ENCODE measurements at places on chromosomes 1 and 21.

GRCh38 chr1:32219022-32219421, 3.1 kb downstream of the TMEM234 start:
- H3K27ac ChIP-seq, result no peak overlapping the region
- H3K36me3 ChIP-seq, result peaks cover 33% of the 10 kb centered on the region
- H3K4me3 ChIP-seq, result no peak overlapping the region
- DNase-seq, result no peak

- no peak for DNase-seq
- H3K27ac ChIP-seq, result peak overlapping the region; percentile 42
- no peaks in the 10 kb centered on the region for H3K36me3 ChIP-seq
- H3K4me3 ChIP-seq, result no peak overlapping the region
These were observed 3.3 kb downstream of the CNST start for GRCh38 chr1:246569248-246570238.

DNA sequence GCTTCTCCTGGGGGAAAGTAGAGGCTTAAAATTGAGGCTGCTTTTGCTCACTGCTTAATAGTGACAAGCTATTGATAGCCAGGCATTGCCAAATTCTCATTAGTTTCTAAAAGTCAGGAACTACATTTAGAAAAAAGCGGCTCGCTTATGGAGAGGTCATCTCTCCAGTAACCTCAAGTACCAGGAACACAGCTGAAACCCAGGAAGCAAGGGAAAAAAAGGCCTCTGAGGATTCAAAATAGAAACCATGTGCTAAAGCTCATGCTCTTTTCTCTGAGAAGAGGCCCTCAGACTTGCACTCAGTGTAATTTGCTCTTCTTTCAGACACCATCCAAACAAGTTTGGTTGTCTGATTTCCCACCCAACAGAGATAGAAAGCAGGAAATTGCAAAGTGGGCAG, 261.4 kb upstream of the USP25 start:
- no peaks in the 10 kb centered on the region for H3K27me3 ChIP-seq
- no peak overlapping the region for H3K27ac ChIP-seq
- H3K4me3 ChIP-seq, result no peak overlapping the region
- no peak for DNase-seq

- no peaks in the 10 kb centered on the region for H3K36me3 ChIP-seq
- no peaks in the 10 kb centered on the region for H3K27me3 ChIP-seq
- no peak for DNase-seq
- no peaks in the 10 kb centered on the region for H3K4me1 ChIP-seq
- H3K4me3 ChIP-seq, result no peak overlapping the region
- no peak overlapping the region for H3K27ac ChIP-seq
These were observed 16.4 kb downstream of the WNT4 start for GRCh38 chr1:22126531-22126930.

DNA sequence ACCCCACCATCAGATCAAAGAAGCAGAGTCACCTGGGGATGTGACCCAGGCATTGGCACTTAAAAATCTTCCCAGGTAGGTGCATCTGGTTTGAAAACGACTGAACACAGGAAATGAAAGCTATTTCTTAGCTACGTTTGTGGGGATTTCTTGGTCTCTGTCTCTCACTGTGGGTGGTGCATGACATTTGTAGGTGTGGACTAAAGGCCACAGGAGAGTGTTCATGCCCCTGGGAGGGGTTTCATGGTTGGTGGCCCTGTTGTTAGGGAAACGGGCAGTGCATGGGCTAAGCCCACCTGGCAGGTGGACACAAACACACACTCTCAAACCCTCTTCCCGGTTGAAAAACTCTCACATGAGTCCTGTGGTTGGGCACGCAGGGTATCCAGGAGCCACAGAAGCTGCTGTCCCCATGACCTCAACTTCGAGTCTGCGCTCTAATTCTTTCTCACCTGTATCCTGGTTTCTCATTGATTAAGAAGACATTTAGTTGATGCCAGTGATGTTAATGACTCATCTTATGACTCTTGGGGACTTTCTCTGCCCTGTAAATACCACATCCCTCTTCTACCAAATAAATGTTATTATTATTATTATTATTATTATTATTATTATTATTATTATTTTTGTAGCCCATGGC, 119.4 kb downstream of the MRPS6 start:
- H3K27ac ChIP-seq, result no peak overlapping the region
- H3K4me3 ChIP-seq, result no peak overlapping the region
- no peaks in the 10 kb centered on the region for H3K27me3 ChIP-seq
- H3K4me1 ChIP-seq, result no peaks in the 10 kb centered on the region

GRCh38 chr1:160826546-160826945, 30.6 kb downstream of the LY9 start:
- no peak overlapping the region for H3K27ac ChIP-seq
- H3K4me3 ChIP-seq, result no peak overlapping the region
- H3K36me3 ChIP-seq, result no peaks in the 10 kb centered on the region
- DNase-seq, result no peak
- no peaks in the 10 kb centered on the region for H3K4me1 ChIP-seq

DNA sequence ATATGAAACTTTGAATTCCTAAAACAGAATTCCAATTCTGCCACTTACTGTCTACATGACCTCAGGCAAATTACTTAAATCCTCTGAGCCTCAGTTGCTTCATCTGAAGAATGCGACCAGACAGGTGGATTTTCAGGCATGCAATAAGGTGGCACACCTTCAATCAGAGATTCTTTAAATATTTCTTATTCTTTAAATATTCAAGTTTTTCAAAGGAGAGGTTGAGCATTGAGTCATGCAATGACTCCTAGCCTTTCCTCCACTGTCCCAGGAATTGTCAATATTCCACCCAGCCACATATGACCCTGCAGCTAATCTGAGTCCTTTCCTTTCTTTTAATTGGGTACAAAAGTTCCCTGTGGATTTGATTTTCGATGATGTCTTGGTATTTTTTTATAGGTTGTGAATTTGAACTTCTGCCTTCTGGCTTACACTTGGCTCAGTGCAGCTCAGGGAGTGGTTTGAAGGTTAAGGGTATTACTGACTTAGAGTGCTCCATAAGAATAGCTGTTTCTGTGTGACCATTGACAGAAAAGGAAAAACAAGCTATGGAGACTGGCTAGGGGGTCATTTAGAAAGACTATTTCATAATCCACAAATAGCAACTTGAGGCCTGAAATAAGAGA, 52.2 kb upstream of the PRDX6 start:
- H3K27me3 ChIP-seq, result no peaks in the 10 kb centered on the region
- H3K4me3 ChIP-seq, result no peak overlapping the region
- H3K4me1 ChIP-seq, result peaks cover 16% of the 10 kb centered on the region
- no peak overlapping the region for H3K27ac ChIP-seq

- no peaks in the 10 kb centered on the region for H3K27me3 ChIP-seq
- DNase-seq, result peak; percentile 64
- no peak overlapping the region for H3K4me3 ChIP-seq
- no peaks in the 10 kb centered on the region for H3K36me3 ChIP-seq
- H3K27ac ChIP-seq, result peak overlapping the region; percentile 88
- H3K4me1 ChIP-seq, result peaks cover 37% of the 10 kb centered on the region
These were observed 53.8 kb downstream of the STUM start for GRCh38 chr1:226602186-226603021.

DNA sequence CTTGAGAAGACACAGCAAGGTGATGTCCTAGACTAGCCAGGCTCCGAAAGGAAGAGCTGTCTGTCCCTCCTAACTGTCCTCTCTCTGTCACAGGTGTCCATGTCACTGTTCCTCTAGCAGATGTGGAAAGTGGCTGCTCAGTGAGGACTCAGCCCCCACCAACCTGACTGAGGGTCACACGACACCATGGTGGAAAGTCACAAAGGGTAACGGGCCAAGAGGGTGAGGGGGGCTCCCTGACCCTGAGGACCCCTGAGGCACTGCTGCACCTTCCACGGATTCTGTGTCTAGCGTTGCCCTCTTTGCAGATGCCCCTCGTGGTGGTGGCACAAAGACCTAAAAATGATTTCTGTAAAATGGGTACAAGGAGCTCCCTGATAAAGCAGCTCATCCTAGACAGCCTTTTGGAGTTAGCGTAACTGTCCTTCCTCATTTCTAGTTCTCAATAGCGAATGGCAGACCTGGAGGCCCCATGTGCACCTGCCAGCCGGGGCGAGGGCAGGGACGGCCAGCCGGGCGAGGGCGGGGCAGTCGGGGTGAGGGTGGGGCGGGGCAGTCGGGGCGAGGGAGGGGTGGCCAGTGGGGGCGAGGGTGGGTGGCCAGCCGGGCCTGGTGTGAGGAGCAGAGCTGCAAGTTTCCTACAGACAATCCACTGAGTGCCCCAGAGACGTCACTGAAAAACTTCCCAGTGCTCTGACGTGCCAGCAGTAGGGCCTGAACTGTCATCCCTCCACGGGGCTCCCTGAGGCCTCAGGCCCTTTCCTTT, 23.4 kb downstream of the POFUT2 start:
- H3K4me1 ChIP-seq, result peaks cover 3% of the 10 kb centered on the region
- no peak overlapping the region for H3K4me3 ChIP-seq
- no peaks in the 10 kb centered on the region for H3K27me3 ChIP-seq
- no peak overlapping the region for H3K27ac ChIP-seq

- H3K36me3 ChIP-seq, result no peaks in the 10 kb centered on the region
- no peaks in the 10 kb centered on the region for H3K4me1 ChIP-seq
- H3K27me3 ChIP-seq, result peaks cover 5% of the 10 kb centered on the region
- H3K27ac ChIP-seq, result no peak overlapping the region
- peak; percentile 53 for DNase-seq
These were observed 4.5 kb downstream of the DLGAP3 start for GRCh38 chr1:34924759-34925555.

- no peaks in the 10 kb centered on the region for H3K4me1 ChIP-seq
- H3K36me3 ChIP-seq, result no peaks in the 10 kb centered on the region
- no peak overlapping the region for H3K4me3 ChIP-seq
- DNase-seq, result no peak
- H3K27ac ChIP-seq, result no peak overlapping the region
These were observed 74.9 kb downstream of the SYDE2 start for GRCh38 chr1:85125891-85126290.

GRCh38 chr1:248850124-248850523, 8.8 kb downstream of the ZNF692 start:
- peaks cover 83% of the 10 kb centered on the region for H3K36me3 ChIP-seq
- H3K4me1 ChIP-seq, result no peaks in the 10 kb centered on the region
- H3K4me3 ChIP-seq, result no peak overlapping the region
- DNase-seq, result no peak
- no peak overlapping the region for H3K27ac ChIP-seq

- no peaks in the 10 kb centered on the region for H3K27me3 ChIP-seq
- no peak for DNase-seq
- no peaks in the 10 kb centered on the region for H3K4me1 ChIP-seq
- H3K36me3 ChIP-seq, result no peaks in the 10 kb centered on the region
These were observed 95.1 kb upstream of the F3 start for GRCh38 chr1:94636624-94637023.

DNA sequence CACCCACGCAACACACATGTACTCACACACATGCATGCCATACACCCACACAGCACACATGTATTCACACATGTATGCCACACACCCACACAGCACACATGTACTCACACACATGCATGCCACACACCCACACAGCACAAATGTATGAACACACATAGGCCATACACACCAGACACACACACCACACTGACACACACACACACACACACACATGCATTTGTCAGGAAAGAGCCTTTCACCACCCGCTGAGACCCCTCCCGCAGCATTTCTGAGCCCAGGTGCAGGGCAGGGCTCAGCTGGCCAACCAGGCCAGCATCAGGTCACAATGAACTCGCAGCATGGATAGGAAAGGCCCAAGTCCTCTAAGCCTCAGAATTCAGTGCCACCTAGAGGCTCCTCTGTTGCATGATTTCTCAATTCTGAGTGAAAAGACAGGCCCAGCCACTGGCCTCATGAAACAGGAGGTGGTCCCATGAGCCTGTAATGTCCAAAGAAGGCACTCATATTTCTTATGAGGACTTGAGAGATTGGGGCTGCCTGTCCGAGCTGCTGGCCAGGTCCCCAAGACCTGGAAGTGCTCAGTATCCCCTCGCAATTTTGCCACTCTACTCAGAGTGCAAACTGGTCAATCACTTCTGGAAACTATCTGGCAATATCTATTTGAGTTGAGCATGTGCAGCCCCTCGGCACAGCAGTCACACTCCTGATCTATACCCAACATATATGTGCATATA, 57.3 kb downstream of the PSMG1 start:
- no peak for DNase-seq
- no peak overlapping the region for H3K4me3 ChIP-seq
- H3K36me3 ChIP-seq, result no peaks in the 10 kb centered on the region
- H3K27me3 ChIP-seq, result no peaks in the 10 kb centered on the region
- peaks cover 15% of the 10 kb centered on the region for H3K4me1 ChIP-seq

- no peak overlapping the region for H3K4me3 ChIP-seq
- peaks cover 22% of the 10 kb centered on the region for H3K4me1 ChIP-seq
- H3K27ac ChIP-seq, result no peak overlapping the region
- no peaks in the 10 kb centered on the region for H3K27me3 ChIP-seq
- no peak for DNase-seq
These were observed 73.9 kb upstream of the RGL1 start for GRCh38 chr1:183730886-183731573.

GRCh38 chr1:178434899-178435435, 61.8 kb downstream of the CLEC20A start:
- no peak for DNase-seq
- no peaks in the 10 kb centered on the region for H3K36me3 ChIP-seq
- no peak overlapping the region for H3K4me3 ChIP-seq
- no peak overlapping the region for H3K27ac ChIP-seq
- no peaks in the 10 kb centered on the region for H3K4me1 ChIP-seq

DNA sequence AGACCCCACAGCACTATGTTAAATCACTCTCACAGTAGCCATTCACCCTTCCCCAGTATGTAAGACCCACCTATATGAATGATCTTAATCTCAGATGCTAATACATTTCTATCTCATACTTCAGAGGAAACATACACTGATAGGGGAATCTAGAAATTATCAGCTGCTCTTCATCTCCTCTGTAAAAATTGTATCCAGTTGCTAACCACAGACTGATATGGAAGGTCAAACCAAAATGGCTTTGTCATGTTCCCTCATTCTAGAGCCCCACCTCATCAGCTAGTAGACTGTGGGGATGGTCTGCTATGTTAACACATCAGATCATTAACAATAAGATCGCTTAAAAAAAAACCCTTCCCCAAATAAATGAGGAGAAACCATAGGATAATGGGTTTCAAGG, 71.7 kb downstream of the UBR4 start:
- H3K4me3 ChIP-seq, result no peak overlapping the region
- H3K4me1 ChIP-seq, result no peaks in the 10 kb centered on the region
- no peak for DNase-seq
- no peaks in the 10 kb centered on the region for H3K27me3 ChIP-seq
- no peak overlapping the region for H3K27ac ChIP-seq
- H3K36me3 ChIP-seq, result peaks cover 97% of the 10 kb centered on the region

GRCh38 chr21:33071770-33072306, 1.9 kb downstream of the OLIG1 start:
- H3K4me3 ChIP-seq, result peak overlapping the region; percentile 40
- DNase-seq, result no peak
- H3K27me3 ChIP-seq, result no peaks in the 10 kb centered on the region
- H3K36me3 ChIP-seq, result no peaks in the 10 kb centered on the region

DNA sequence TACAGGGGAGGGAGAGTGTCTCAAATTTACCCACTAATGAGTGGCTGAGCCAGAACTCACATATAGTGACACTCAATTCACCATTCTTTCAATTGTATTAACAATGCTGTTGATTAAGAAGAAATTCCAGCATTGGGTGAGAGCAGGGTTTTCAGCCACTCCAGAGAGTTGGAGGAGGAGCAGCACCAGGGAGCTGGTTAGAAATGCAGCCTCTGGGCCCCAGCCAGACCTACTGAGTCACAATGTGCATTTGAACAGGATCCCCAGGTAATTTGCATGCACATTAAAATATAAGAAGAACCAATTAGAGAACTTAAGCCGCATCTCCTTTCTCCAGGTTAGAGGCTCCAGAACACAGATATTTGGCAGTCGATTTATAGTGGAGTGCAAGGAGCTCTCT, 41.8 kb downstream of the TNR start:
- no peaks in the 10 kb centered on the region for H3K27me3 ChIP-seq
- DNase-seq, result no peak
- no peak overlapping the region for H3K27ac ChIP-seq
- H3K36me3 ChIP-seq, result no peaks in the 10 kb centered on the region
- no peak overlapping the region for H3K4me3 ChIP-seq
- H3K4me1 ChIP-seq, result peaks cover 9% of the 10 kb centered on the region
